ENCODE measurements at places on chromosomes 6 and 20.

DNA sequence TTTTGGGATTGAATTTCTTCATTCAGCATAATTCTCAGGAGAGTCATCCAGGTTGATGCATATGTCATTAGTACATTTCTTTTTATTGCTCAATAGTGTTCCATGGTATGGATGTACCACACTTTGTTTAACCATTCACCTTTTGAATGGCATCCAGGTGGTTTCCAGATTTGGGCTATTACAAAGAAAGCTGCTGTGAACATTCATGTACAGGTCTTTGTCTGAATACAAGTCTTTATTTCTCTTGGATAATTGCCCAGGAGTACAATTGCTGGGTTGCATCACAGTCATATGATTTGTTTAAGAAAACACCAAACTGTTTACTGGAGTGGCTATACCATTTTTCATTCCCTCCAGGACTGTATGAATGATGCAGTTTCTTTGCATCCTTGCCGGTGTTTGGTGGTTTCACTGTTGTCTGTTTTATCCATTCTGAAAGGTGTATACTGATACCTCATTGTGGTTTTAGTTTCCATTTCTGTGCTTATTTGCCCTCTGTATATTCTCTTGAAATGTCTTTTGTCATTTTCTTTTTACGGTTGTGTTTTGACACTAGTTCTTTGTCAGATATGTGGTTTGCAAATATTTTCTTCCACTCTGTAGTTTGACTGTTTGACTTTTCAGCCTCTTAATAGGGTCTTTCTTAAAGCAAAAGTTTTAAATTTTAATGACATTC lies 8.8 kb downstream of the CDKAL1 start:
- DNase-seq: no peak

- DNase-seq: no peak
Observed at GRCh38 chr6:39388606-39389483, 66.3 kb upstream of the KCNK16 start.

DNA sequence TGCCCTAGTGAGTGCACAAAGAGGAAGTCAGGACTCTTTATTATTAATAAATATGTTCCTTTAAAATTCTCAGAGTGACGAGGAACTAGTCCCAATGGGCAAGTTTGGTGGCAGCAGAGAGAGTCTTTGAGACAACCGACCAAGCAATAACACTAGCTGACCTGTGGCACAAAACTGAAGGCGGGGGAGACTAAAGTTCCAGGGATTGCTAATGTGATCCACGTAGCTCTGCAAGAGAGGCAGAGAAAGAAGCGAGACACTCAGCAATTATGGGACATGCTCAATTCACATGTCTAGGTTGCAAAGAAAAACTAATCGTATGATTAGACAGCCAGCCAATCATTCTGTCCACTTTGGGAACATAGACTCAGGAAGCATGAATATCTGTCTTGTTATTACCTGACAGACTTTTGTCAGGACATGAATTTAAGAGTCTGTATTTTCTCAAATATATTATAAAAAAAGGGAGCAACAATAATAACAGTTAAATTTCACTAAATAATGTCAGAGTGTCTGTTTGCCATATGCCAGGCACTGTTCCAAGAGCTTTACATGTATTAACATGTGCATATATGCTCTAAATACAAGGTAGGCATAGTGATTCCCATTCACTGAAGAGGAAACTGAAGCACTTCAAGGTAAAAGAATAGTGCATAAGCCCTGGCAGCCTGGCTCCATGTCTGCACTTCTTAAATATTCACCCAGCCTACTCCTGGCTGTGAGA lies 81.0 kb downstream of the COL9A1 start:
- no peak for DNase-seq

DNA sequence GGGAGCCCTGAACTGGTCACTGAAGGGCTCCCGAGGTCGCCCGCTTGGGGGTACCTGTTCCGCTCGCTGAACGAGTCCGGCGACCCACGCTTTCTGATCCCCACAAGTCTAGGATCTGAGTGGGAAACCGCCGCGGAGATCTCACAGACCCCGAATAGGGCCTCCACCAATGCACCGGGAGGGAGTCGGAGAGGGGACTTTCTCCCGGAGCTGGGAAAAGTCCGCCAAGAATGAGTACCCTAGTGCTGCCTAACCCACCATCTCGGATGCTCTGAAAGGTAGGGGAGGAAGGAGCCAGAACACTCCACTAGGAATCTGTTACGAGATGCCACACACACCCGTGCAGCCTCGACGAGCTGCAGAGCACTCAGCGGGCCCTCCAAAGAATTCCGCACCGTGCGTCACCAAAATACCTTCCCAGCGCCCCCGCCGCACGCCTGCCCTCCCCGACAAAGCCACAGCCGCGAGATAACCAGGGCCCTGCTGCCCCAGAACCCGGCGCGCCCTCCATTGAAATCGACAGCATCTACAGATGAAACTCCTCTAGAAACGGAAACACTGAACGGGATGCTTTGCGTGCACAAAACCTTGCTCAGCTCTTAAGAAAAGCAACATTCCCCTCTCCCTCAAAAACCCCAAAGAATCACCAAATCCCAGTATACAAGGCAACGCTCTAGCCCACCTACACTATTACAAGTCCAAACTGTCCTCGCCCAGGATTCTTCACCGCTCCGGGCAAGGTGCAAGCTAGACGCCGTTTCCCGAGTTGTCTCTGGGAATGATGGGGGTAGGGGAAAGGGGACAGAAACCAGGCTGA lies 686 bp downstream of the COL12A1 start:
- DNase-seq: no peak

DNA sequence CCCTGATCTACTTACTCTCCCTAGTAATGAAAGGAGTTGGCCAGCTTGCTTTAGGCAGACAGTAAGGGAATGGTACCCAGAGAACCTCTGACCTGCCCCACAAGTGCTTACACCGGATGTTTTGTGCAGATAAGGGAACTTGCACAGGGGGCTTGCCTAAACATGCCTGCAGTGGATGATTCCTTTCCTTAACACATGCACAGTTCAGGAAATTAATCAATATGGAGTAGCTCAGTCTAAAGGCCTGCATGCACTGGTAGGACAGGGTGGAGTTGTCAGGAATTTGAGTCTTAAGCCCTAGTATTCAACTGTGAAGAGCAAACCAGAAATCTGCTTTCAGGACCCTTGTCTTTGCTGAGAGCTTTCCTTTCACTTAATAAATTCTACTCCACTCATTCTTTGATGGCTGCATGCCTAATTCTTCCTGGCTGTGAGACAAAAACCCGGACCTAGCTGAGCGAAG lies 3.9 kb upstream of the TRIM38 start:
- DNase-seq: no peak

GRCh38 chr20:33672426-33673113 lies 1.7 kb downstream of the NECAB3 start:
- DNase-seq: no peak

GRCh38 chr6:125144822-125145221 lies 8.8 kb upstream of the TPD52L1 start:
- DNase-seq: no peak

DNA sequence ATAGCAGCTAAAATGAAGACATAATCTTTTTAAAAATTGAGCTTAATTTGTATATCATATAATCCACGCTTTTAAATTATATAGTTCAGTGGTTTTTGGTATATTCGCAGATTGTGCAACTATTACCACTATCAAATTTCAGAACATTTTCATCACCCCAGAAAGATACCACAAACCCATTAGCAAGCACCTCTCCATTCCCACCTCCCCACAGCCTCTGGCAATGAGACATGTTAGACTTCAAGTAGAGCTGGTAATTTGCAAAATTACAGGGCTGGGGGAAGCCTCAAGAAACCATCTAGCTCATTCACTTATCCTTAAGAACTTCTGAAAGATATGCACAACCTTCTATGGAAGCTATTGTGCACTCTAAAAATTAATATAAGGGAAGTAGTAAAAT lies 37.2 kb downstream of the TRMT6 start:
- no peak for DNase-seq

- DNase-seq: no peak
Observed at GRCh38 chr20:22744341-22745193, 160.2 kb upstream of the FOXA2 start.

GRCh38 chr6:25387483-25387882 lies 108.3 kb downstream of the CARMIL1 start:
- no peak for DNase-seq

- no peak for DNase-seq
Observed at GRCh38 chr6:21199262-21199661, 394.3 kb upstream of the SOX4 start.

DNA sequence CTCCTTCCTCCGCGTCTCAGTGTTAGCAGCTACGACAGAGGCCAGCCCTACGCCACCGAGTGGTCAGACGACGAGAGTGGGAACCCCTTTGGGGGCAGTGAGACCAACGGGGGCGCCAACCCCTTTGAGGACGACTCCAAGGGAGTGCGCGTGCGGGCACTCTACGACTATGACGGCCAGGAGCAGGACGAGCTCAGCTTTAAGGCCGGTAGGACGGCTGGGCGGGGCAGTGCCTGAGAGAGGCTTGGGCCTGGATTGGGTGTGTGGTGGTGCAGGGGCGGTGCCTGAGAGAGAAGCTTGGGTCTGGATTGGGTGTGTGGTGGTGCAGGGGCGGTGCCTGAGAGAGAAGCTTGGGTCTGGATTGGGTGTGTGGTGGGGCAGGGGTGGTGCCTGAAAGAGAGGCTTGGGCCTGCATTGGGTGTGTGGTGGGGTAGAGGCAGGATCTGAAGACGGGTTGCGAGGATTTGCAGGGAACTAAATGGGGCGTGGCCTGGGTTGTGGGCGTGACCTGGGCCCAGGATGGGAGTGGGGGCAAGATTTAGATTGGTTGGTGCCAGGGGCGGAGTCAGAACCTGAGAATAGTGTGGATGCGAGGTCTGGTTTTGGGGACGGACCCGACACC lies 24.4 kb downstream of the SPDEF start:
- DNase-seq: no peak

- DNase-seq: no peak
Observed at GRCh38 chr20:38156888-38157634, 8.0 kb downstream of the TGM2 start.

GRCh38 chr6:131163886-131164285 lies 28.6 kb downstream of the AKAP7 start:
- no peak for DNase-seq

GRCh38 chr6:16729183-16729691 lies 32.0 kb downstream of the ATXN1 start:
- no peak for DNase-seq

DNA sequence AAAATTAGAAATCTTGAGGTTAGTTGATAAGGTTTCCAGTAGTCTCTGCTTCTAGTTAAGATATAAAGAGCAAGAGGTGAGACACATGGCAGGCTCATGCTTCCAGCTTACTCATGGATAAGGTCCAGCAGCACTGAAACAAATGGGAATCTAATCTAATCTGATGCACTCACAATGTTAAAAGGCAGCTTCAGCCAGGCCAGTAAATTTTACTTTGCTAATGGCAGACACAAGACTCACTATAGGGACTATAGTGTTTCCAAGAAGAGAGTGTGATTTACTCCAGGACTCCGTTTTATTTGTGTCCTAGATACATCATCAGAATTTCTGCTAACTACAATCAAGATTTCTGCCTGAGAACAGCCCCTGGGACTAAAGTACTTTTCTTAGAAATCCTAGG lies 324.8 kb downstream of the SMOC2 start:
- no peak for DNase-seq

- no peak for DNase-seq
Observed at GRCh38 chr6:10555625-10556309, 34.6 kb downstream of the GCNT2 start.

- DNase-seq: peak; percentile 7
Observed at GRCh38 chr6:11324453-11325015, 92.1 kb upstream of the NEDD9 start.

- DNase-seq: no peak
Observed at GRCh38 chr6:72890671-72891070, 268.8 kb downstream of the KCNQ5 start.

- DNase-seq: no peak
Observed at GRCh38 chr20:13333793-13334192, 112.7 kb downstream of the ISM1 start.

GRCh38 chr6:44255871-44256774 lies 1.2 kb downstream of the SLC35B2 start:
- DNase-seq: no peak

DNA sequence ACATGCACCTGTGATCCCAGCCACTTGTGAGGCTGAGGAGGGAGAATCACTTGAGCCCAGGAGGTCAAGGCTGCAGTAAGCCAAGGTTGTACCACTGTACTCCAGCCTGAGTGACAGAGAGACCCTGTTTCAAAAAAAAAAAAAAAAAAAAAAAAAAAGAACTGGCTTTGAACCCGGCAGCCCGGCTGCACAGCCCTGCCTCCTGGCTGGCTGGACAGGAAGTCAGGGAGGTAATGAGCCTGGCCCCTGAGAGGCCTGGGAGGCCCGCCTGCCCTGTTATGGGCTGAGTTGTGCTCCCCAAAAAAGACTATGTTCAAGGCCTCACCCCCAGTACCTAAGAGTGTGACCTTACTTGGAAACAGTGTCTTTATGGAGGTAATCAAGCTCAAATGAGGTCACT lies 65.6 kb downstream of the ABHD12 start:
- no peak for DNase-seq

GRCh38 chr20:33022289-33022688 lies 9.2 kb upstream of the BPIFB6 start:
- no peak for DNase-seq

DNA sequence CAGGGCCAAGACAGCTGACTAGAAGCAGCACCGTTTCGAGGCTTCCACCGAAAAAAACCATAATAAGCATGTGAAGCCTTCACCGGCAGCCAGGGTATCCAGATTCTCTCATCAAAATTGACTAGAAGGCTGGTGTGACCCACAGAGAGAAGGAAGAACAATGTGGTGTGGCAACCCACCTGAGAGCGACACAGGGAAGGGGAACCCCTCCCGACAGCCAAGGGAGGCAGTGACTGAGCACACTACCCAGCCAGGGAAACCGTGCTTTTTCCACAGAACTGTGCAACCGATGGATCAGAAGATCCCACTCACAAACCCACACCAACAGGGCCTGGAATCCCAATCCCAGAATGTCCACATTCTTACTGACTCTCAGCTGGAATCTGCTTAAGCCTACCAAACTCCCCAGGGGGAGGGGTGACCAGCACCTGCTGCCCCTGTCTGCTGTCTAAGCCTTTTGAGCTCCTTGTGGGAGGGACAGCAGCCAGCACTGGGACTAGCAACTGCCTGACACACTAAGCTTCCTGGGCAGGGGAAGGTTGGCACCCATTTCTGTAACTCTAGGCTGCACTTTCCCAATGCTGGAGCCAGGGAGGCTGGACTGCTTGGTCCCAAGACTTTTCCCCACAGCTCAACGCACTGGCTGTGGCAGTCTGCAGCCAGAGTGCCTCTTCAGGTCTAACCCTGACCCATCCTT lies 231.9 kb upstream of the FAM83B start:
- DNase-seq: no peak

DNA sequence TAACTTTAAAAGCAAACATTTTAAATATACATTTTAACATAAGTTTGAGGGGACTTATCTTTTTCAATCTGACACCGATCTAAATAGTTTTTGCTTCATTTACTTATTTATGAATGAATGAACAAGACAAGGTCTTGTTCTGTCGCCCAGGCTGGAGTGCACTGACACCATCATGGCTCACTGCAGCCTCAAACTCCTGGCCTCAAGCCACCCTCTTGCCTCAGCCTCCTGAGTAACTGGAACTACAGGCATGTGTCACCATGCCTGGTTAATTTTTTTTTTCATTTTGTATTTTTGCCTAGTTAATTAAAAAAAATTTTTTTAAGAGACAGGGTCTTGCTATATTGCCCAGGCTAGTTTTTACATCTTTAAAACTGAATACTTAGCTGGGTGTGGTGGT lies 25.4 kb downstream of the FBXO9 start:
- no peak for DNase-seq
